ENCODE measurements at places on chromosomes 2 and 18. TPM values are rescaled to one million over a fixed set of nuclear protein-coding genes. Genes with fewer than 3 reads are reported as not detected.

FAM237A gene
- not detected for total RNA-seq

SELENOI gene
- 59.3 TPM for total RNA-seq

CCDC74B gene
- total RNA-seq = 12.2 TPM

SESTD1 gene
- total RNA-seq = 53.5 TPM

LAMA1 gene
- total RNA-seq = 198 TPM

KCNK3 gene
- total RNA-seq = not detected

RAPH1 gene
- total RNA-seq = 24.1 TPM

NMUR1 gene
- 0.29 TPM for total RNA-seq

CYP27C1 gene
- total RNA-seq = 4.4 TPM

VWC2L gene
- total RNA-seq = not detected

ARID5A gene
- total RNA-seq = 1.9 TPM

All from endodermal cell (in vitro differentiated cells).